Foreskin keratinocyte (primary cell): ENCODE measurements at places on chromosomes 1 and 21. TPM values are rescaled to one million over a fixed set of nuclear protein-coding genes. Genes with fewer than 3 reads are reported as not detected.

Gene MIS18A
- total RNA-seq = 19.5 and 25.7 TPM in 2 replicates

Gene LCE2A
- total RNA-seq = 0.18 and 0.71 TPM in 2 replicates

Gene RERE
- 20.5 and 23.1 TPM in 2 replicates for total RNA-seq

Gene PADI2
- 0.56 and 0.95 TPM in 2 replicates for total RNA-seq
